ENCODE measurements at places on chromosomes 2 and 18.

- no peak for DNase-seq
Measured at GRCh38 chr2:86815611-86816010, 24.9 kb upstream of the CD8A start.

DNA sequence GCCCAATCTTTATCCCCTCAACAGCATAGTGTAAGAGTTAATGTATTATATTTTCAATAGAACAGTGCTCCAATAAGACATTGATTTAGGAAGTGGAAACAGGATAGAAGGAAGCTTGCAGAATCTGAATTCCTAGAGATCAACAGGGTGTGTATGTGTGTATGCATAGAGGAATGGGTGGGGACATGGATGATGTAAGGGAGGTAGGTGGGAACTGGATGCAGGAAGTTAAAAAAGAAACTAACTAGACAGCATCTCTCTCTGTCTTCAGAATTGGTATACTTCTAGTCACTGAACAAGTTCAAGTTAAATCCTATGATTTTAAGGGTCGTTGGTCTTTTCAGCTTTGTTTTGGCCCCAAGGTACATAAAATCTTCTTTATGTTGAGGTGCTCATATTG lies 196.6 kb downstream of the PMAIP1 start:
- no peak for DNase-seq

DNA sequence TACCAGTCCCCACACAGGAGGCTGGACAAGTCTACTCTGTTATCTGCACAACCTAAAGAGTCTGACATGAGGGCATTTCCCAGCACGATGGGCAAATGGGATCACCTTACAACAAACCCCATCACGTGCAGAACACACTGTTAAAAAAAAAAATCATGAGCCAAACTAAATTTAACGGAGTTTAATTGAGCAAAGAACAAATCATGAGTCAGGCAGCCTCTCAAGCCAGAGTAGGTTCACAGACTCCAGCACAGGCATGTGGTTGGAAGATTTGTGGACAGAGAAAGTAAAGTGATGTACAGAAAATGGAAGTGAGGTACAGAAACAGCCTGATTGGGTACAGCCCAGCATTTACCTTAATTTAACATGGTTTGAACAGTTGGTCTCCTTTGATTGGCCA lies 59.9 kb downstream of the KYNU start:
- no peak for DNase-seq

- DNase-seq = no peak
Measured at GRCh38 chr2:194735837-194736542, 921.0 kb upstream of the SLC39A10 start.

- DNase-seq = no peak
Measured at GRCh38 chr2:40219141-40219540, 232.7 kb downstream of the SLC8A1 start.

DNA sequence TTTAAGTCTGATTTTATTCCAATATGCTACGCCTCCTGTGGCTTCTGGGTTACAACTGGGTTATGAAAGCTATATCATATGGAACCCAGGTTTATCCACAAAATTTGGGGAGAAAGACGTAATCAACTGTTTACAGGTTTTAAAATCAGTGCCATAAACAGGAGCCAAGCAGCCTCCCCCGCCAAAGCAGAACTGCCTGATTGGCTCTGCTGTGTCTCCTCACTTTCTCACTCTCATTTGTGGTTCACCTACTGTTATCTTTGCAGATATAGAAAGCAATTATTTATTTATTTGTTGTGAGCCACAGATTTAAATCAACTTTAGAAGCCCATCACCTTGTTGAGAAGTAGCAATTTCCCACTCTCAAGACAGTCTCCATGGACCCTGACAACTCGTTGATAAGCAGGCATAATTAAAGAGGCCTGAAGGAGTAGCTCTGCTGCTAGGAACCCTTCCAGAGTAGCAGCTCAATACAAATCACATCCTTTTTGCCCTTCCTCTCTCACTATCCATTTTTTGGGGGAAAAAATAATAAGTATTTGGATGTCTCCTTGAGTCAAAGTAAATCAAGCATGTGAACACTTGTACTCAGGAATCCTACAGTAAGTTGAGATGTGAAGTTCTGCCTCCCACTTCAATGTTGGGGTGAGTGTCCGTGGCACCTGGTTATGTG lies 191.0 kb upstream of the CCDC150 start:
- no peak for DNase-seq

DNA sequence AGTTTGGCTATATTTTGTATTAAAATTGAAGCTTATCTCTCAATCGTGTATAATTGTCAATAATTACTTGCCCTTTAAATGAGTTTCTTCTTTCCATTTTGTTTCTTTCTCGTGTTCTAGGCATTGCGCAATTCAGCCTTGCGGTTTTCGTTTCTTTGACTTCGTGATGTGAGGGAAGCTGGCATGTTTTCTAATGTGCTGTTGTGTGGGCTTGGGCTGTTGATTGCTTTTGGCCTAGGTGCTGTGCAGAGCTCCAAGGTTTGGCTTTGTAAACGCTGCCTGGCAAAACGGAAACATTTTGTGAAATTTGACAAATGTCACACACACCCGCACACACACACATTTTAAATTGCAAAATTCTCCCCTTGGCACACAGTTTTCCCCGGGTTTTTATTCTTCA lies 242.6 kb upstream of the TCF4 start:
- no peak for DNase-seq

GRCh38 chr2:65602603-65603235 lies 170.3 kb upstream of the SPRED2 start:
- no peak for DNase-seq

DNA sequence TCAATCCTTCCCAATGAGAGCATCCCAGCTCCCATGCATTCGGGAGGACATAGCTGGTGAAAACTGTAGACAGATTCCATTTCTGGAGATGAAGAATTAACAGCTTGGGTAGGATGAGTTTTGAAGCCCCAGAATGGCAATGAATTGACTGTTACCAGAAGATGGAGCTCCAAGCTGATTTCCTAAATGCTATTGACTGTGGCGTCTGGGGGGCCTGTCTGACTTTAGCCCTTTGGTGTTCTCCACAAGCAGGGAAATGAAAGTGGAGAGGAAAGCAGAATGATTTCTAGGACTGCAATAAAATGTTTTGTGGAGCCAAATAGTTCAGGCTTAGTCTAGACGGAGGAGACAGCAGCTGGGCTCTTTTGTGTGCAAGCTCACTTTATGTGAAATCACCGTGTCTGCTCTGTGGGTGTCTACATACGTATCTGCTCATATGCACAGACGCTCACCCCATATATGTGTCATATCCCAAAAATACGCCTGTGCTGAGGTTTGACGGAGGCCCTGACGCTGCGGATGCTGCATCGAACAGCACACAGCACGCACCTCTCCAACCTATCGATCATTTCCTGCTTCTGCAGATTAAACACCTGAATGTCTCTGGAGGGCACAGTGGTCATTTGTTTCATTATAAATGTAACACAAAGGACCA lies 166.4 kb upstream of the PXDN start:
- DNase-seq = no peak

- DNase-seq = no peak
Measured at GRCh38 chr18:73679941-73680712, 467.5 kb downstream of the FBXO15 start.

DNA sequence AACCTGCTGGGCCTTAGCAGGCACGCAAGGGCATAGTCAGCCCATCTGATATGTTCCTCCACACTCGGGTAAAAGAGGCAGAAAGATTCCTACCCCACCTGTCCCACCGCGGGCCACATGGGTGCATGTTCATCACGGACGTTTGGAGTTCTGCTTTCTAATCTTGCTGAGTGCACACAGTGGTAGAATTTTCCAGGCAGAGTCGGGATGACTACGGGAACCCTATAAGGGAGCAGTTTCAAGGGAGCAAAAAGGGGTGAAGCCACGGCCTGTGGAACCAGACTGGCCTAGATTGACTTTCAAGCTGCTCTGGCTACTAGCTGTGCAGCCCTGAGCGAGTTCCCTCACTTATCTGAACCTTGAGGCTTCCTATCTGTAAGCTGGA lies 36.8 kb downstream of the POU3F3 start:
- no peak for DNase-seq

- DNase-seq = no peak
Measured at GRCh38 chr18:23927821-23928746, 86.5 kb upstream of the TTC39C start.

- no peak for DNase-seq
Measured at GRCh38 chr2:20669562-20670314, 2.8 kb downstream of the GDF7 start.

DNA sequence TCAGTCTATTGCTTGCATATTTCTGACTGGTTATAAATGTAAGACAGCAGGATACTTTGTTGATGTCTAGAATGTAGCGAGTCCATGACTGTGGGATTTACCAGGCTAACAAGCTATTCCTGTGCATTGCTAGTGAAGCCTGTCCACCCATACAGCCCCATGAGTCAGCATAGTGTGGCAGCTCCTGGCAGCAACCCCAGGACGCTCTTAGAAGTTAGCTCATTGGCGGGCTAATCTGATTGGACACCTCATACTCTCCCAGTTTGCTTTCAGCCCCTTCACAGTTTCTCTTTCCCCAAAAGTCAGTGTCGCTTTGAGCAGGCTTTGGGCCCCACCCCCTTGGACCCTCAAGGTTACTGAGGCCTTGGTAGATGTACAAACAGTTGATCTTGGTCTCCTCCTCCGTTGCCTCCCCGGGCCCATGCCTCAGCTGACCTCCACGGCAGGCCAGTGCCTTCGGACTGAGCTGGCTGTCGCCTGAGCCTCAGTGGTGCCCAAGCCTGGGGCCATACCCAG lies 48.0 kb downstream of the COA5 start:
- peak; percentile 88 for DNase-seq

GRCh38 chr2:84908948-84909713 lies 3.7 kb downstream of the TMSB10 start:
- no peak for DNase-seq

DNA sequence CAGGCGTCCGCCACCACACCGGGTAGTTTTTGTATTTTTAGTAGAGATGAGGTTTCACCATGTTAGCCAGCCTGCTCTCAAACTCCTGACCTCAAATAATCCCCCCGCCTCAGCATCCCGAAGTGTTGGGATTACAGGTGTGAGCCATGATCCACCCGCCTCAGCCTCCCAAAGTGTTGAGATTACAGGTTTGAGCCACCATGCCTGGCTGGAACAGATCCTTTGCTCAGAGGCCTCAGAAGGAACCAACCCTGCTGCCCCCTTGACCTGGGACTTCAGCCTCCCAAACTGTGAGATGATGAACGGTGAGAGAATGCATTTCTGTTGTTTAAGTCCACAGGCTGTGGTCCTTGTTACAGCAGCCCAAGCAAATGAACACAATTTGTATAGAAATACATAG lies 67.0 kb downstream of the NCAPH start:
- no peak for DNase-seq

DNA sequence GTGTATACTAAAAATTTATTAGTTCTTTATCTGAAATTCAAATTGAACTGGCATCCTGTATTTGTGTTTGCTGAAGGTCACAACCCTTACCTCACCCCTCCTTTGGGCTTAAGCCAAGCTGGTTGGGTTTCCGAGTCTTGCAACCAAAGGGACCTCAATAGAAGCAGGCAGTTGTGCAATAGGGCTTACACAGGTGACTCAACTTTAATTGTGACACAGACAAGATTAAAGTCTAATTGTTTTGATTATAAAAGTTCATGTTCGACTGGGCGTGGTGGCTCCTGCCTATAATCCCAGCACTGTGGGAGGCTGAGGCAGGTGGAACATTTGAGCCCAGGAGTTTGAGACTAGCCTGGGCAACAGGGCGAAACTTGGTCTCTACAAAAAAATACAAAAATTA lies 71.5 kb downstream of the RAB31 start:
- DNase-seq = no peak

DNA sequence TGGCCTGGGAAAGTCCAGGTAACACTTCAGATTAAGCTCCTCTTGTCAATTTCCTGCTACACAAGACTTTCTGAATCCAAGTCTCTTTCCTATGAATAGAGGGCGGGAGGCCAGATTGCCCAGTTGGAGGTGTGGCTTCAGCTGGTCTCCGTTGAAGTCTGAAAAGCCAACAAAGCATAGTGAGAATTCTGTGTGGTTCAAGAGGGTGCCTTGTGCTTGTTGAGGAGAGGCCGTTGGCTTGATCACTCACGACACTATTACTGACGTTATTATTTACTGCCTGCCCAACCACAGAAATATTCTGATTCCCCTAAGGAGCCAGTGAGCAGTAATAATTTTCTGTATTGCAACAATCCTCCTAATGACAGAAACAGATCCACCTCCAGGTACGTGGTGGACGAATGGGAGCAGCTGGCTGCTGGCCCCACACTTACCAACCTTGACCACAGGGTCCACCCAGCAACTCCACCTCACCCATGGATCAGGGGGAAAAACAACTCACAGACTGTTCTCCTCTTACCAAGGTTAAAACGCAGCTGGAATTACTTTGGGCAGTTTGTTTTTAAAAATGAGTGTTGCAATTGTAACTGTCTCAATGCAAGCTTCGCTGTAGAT lies 21.9 kb downstream of the NRP2 start:
- no peak for DNase-seq

GRCh38 chr18:23053776-23054457 lies 81.4 kb upstream of the CABLES1 start:
- peak; percentile 82 for DNase-seq

DNA sequence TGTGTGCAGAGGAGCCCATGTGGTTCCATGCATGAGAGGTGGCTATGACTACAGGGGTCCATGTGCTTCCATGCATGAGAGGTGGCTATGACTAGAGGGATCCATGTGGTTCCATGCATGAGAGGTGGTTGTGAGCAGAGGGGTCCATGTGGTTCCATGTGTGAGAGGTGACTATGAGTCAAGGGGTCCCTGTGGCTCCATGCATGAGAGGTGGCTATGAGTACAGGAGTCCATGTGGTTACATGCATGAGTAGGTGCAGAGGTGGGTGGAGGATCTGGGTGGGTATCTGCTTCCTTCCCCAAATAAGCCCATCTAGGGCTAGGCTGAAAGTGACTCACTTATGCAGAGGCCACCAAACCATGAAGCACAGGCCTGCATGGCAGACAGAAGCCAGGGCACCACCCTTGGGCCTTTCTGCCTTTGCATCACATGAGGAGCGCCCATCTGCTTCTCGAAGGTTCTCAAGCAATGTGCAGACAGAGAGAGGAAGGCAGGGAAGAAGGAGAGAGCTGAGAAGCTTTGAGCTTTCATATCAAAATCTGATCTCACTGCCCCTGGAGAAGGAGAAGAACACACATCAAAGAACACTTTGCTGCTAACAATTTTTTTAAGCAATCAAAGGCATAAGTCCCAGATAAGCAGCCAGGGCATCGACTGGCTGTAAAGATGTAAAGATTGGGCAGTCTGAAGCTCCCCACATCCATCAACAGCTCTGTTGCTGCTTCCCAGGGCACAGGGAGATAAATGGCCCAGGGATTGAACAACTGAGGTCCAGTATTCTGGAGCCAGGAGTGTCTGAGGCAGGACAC lies 137.6 kb downstream of the TNS1 start:
- no peak for DNase-seq

DNA sequence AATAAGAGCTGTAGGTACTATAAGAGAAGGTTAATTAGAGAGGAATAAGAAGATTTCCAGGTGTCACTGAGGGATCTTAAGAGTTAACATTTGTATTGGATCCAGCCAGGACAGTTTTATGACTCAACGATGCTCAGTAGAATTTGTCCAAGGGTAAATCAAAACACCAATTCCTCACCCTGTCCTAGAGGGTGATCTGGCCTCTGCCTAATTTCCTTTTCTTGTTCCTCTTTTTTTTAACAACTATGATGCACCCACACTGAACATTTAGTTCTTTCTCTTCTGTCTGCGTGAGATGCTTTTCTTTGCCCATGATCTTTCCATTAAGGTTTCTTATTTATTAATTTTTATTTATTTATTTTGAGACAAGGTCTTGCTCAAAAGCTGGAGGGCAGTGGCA lies 92.0 kb downstream of the PMS1 start:
- DNase-seq = no peak

Measured in AG08395 (cell line).